Activated T-cell treated with anti-CD3 and anti-CD28 coated beads, Interleukin-2, amount 50 U/mL, for 4 hours (primary cell): ENCODE measurements at places on chromosomes 7 and 10. TPM values are rescaled to one million over a fixed set of nuclear protein-coding genes. Genes with fewer than 3 reads are reported as not detected.

ZEB1 gene
- total RNA-seq, result 32.1 TPM

CHST3 gene
- total RNA-seq, result 0.90 TPM

FAM25C gene
- not detected for total RNA-seq

DGKB gene
- not detected for total RNA-seq

TSPAN12 gene
- 0.14 TPM for total RNA-seq

RUFY2 gene
- 7.1 TPM for total RNA-seq

DUS4L gene
- total RNA-seq, result 9.5 TPM

VIPR2 gene
- total RNA-seq, result 0.14 TPM

ALOX5 gene
- total RNA-seq, result 0.69 TPM

PTPRN2 gene
- total RNA-seq, result 0.43 TPM

TMEM176B gene
- 0.58 TPM for total RNA-seq

C10orf62 gene
- not detected for total RNA-seq

LIPJ gene
- total RNA-seq, result not detected

OPALIN gene
- not detected for total RNA-seq

CLDN4 gene
- total RNA-seq, result 0.32 TPM

KLF14 gene
- not detected for total RNA-seq

CALHM3 gene
- not detected for total RNA-seq

KCNH2 gene
- 0.49 TPM for total RNA-seq

RBM20 gene
- not detected for total RNA-seq

NKX1-2 gene
- not detected for total RNA-seq

AHR gene
- 60.0 TPM for total RNA-seq

THSD7A gene
- not detected for total RNA-seq

OR2A42 gene
- not detected for total RNA-seq

METTL27 gene
- total RNA-seq, result 0.69 TPM

CRCP gene
- 47.6 TPM for total RNA-seq

IL15RA gene
- 41.5 TPM for total RNA-seq

ECD gene
- total RNA-seq, result 37.4 TPM

GIMAP7 gene
- 25.0 TPM for total RNA-seq

RAMP3 gene
- not detected for total RNA-seq

NAT16 gene
- not detected for total RNA-seq

TCTN3 gene
- total RNA-seq, result 28.3 TPM

ACTR3C gene
- total RNA-seq, result 7.0 TPM

CAMK2B gene
- total RNA-seq, result 1.6 TPM

ACBD7 gene
- 0.79 TPM for total RNA-seq

DMBT1 gene
- 0.03 TPM for total RNA-seq

STAG3 gene
- total RNA-seq, result 3.9 TPM

GRID1 gene
- total RNA-seq, result not detected

ZNF273 gene
- 6.4 TPM for total RNA-seq

VENTX gene
- not detected for total RNA-seq

ZNF282 gene
- total RNA-seq, result 39.7 TPM

HTR5A gene
- total RNA-seq, result not detected

REPIN1 gene
- 54.7 TPM for total RNA-seq

SSC4D gene
- 0.87 TPM for total RNA-seq

DDC gene
- total RNA-seq, result 0.38 TPM

CTAGE15 gene
- not detected for total RNA-seq

ELN gene
- total RNA-seq, result 0.15 TPM
